ENCODE measurements at places on chromosomes 1 and 21. TPM values are rescaled to one million over a fixed set of nuclear protein-coding genes. Genes with fewer than 3 reads are reported as not detected.

GRCh38 chr1:74463333-74463988, 49.0 kb downstream of the LRRC53 start:
- no peak for DNase-seq

GRCh38 chr1:47838562-47839432, 158.4 kb downstream of the TRABD2B start:
- DNase-seq = no peak

Gene BEND5
- 33.7 TPM for polyA plus RNA-seq

Gene ATAD3C
- 0.74 TPM for polyA plus RNA-seq

GRCh38 chr1:2381741-2382620, 9.4 kb downstream of the MORN1 start:
- peak; percentile 85 for DNase-seq

Gene NPR1
- 16.5 TPM for polyA plus RNA-seq

Measured in muscle of arm (tissue), 14 donors.